ENCODE measurements at places on chromosomes 5 and 9.

DNA sequence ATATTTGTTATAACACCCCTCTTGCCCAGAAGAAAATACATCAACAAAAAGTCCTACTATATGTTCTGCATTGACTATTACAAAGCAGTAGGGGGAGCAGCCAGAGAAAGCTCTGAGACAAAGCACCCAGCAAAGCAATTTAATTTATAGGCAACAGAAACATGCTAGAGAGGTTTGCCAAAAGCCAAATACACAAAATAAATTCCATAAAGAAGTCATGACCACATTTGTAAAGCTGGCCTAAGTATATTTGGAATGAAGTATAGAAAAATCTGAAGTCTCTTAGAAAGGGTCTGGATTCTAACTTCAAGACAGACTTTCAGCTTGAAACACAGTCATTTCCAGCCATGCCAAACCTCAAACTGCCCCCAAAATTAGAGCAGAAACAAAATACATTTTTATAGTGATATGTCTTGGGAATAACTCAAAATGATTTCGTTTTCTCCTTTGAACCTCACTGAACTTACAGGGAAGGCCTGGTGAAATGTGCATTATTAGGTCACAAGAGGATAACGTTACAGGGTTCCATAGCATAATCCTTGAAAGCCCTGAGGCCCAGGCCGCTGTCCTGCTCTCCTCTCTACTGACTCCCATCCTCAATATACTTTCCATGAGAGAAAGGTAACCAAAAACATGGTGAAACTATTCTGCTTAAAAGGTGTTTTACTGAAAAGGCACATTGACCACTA lies 451.8 kb downstream of the RAB3C start:
- no peak for DNase-seq

DNA sequence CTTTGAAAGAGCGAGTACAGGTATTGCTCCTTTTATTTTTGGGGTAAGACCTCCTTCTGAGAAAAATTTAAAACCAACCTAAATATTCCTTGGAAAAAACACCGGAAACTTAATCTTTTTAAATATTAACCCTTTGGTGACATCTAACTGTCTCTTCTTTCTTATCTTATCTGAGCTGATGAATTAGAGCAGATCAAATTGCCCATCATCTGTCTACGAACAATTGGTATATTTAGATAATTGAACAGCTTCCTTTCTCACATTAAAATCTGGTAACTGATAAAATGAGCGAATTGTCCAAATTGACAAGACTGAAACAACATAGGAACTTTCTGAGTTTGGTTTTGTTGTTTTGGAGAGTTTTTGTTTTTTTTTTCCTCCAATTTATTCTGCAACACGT lies 2.0 kb downstream of the ISL1 start:
- no peak for DNase-seq

DNA sequence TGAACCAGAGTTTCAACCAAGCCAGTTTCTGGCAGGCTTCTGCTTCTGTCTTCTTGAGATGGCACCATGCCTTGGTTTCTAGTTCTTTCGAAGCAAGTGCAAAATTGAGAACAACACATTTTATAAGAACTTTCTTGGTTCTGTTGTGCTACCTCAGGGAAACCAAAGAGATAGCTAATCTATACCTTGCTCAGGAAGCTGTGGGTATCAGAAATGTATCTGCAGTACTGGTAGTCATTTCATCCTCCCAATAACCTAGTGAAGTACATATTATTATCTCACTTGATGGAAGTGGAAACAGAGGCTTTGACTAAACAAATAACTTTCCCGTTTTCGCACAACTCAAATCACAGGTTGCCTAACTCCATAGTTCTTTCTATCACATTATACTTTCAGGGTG lies 246.6 kb downstream of the ENC1 start:
- no peak for DNase-seq

DNA sequence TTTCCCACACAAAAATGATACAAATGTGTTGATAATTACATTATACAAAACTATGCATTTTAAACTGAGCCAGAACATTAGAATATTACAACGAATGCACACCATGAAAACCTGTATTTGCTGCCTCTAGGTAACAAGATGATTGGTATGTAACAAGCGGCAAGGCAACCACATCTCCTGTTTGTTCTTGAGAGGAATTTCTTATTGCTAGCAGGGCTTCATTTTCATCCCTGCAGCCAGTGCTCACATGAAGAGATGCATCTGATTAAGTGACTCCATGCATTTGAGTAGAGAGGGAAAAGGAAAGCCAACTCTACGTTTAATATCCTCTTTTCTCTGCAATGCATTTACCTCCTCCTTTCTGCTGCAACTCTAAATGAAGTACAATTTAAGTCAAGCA lies 36.6 kb downstream of the FRMD3 start:
- no peak for DNase-seq

DNA sequence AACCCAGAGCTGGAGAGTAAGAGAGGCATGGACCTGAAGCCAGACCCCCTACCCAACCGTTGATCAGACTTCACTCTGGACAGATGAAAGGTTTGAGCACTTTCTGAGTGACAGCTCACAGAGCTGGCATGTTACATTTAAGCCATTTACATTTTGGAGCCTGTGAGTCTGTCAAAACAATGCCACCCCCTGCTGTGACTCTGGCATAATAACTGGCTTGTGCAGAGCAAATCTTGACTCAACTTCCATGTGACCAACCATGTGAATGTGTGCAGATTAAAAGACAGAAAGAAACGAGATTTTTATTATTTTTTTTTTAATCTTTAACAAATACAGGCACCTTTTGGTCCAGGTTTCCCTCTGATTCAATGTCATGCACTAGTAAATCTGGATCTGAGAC lies 48.5 kb downstream of the MFAP3 start:
- DNase-seq: no peak

GRCh38 chr5:104652271-104652861 lies 1089.8 kb upstream of the NUDT12 start:
- no peak for DNase-seq
